ENCODE measurements at places on chromosomes 1 and 21.

- DNase-seq, result no peak
These were observed 9.9 kb upstream of the LRRC39 start for GRCh38 chr1:100187912-100188311.

DNA sequence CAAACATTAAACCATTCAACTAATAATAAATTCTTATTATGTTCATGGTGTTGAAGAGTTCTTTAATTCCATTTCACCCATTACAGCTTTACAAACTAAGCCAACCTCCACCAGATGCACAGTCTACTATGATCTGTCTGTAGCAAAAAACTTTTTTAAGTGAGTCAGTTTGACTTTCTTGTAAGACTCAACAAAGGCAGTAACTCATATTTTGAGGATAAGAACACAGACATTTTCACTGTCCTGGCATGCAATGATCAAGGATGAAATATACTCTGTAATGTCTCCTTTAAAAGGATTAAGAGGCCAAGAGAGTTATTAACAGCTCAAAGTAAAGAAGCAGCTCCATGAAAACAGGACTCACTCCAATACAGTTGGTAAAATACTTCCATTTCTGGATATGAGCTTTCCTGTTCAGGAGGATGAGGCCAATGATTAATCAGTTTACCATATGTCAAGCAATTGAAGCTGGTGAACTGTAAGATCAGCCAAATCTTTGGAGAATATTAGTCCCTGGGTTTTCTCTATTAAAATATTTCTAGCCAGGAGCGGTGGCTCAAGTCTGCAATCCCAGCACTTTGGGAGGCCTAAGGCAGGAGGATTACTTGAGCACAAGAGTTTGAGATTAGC lies 20.6 kb downstream of the XKR8 start:
- DNase-seq, result no peak

- no peak for DNase-seq
These were observed 11.0 kb upstream of the LMX1A start for GRCh38 chr1:165367375-165367993.

GRCh38 chr1:25760871-25761270 lies 39.1 kb upstream of the SELENON start:
- no peak for DNase-seq

DNA sequence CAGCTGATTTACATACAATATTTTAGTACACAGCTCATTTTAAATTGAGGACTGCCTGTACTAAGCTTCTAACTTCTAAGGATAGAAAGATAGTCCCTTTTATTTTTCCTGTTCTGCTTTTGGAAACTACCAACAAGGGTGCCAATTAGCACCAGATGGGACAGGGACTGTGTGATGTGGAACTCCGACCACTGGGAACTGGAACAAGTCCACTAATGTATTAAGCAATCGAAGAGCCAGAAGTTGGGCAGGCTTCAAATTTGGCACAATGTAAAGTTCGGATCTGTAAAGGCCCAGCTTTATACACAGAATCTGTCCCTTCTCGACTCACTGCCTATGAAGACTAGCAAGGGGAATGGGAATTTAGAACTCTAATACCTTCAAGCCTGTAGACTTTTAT lies 149.3 kb downstream of the ZC3H11B start:
- DNase-seq, result no peak

DNA sequence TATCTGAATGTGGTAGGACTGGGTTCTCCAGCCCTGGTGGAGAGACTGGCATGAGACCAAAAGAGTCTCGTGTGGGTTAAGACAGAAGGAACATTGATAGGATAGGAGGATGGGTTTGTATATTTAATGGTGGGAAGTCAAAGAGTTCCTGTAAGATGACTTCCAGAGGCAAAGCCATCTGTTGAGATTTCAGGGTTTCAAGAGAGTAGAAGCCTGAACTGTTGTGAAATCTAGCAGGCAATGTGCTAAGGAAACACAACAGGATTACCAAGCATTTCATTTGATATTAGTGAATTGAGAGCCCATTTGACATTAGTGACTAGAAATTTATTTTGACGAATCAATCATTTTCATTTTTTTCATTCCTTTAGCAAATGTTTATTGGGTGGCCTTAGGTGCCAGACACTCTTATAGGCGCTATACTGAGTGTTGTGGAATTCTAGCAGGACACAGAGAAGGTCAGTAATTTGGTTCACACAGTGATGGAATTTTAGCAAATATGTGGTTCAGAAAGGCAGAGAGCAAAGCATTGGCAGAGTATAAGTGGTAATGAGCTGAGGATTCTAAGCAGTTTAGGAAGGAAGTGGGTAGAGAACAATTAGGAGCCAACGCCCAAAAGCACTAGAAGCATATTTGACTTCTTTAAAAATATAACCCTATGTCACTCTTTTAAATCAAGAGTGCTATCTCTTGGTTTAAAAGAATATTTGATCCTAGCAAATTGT lies 149.3 kb downstream of the AK5 start:
- no peak for DNase-seq

- no peak for DNase-seq
These were observed 33.8 kb downstream of the PCNX2 start for GRCh38 chr1:233261695-233262094.

DNA sequence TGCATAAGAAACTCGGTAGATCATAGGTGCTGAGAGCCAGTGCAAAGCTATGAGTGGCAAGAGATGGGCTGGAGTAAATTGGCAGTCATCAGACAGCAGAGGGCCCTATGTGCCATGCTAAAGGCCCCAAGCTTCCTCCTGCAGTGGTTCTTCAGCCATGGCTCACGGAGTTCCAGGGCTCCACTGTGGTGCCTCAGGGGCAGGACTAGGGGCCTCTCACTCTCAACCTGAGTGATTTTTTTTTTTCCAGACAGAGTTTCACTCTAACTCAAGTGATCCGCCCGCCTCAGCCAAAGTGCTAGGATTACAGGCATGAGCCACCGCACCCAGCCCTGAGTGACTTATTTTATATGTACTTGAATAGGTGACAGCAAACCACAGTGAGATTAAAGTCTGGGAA lies 10.4 kb upstream of the GJA8 start:
- no peak for DNase-seq

DNA sequence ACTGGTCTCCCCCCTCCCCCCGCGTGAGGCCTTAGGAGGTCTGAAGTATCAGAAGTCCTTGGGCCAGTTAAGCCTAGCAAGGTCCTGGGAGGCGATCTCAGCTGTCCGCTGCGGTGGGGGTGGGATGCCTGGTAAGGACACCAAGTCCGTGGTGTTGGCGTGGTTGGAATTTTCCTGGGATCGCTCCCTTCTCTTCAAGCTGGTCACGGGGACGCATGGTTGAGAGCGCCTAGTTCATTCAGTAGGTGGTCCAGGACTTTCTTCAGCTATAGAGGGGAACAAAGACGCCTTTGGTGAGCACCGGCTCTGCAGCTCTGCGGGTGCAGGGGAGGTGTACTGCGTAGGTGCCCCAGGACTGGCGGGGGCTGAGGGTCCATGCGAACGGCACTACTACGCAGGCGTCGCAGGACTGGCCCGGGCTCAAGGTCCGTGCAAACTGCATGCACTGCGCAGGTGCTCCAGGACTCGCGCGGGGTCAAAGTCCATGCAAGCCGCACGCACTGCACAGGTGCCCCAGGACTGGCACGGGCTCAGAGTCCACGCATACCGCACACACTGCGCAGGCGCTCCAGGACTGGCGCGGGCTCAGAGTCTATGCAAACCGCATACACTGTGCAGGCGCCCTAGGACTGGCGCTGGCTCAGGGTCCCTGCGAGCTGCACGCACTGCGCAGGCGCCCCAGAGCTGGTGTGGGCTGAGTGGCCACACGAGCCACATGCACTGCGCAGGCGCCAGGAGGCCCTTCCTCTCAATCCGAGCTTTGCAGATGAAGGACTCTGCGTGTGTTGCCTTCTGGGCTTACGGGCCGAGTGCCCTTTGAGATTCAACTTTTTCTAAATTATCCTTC lies 36.6 kb upstream of the HMGN1 start:
- no peak for DNase-seq

Data from AG04449 (cell line).